Retinal pigment epithelial cell (primary cell): ENCODE measurements at places on chromosomes 11 and 22.

DNA sequence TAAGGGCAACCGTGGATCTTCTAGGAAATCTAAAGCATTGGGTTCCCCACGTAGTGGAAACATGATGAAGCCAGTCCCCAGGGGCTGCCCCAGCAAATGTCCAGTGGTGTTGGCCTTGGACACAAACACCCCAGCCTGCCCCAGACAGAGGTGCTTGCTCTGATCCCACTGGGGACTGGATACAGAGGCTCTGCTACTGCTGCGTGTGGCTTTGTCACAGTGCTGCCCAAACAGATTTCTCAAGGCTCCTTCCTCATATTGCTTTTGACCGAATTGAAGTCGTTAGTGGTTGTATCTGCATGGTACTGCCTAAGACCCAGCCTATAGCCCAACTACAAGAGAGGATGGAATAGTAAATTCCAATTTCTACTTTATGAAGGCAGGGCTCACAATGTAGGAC lies 40.1 kb upstream of the CD44 start:
- DNase-seq, result no peak

GRCh38 chr11:72409458-72409857 lies 24.9 kb downstream of the CLPB start:
- DNase-seq, result no peak

DNA sequence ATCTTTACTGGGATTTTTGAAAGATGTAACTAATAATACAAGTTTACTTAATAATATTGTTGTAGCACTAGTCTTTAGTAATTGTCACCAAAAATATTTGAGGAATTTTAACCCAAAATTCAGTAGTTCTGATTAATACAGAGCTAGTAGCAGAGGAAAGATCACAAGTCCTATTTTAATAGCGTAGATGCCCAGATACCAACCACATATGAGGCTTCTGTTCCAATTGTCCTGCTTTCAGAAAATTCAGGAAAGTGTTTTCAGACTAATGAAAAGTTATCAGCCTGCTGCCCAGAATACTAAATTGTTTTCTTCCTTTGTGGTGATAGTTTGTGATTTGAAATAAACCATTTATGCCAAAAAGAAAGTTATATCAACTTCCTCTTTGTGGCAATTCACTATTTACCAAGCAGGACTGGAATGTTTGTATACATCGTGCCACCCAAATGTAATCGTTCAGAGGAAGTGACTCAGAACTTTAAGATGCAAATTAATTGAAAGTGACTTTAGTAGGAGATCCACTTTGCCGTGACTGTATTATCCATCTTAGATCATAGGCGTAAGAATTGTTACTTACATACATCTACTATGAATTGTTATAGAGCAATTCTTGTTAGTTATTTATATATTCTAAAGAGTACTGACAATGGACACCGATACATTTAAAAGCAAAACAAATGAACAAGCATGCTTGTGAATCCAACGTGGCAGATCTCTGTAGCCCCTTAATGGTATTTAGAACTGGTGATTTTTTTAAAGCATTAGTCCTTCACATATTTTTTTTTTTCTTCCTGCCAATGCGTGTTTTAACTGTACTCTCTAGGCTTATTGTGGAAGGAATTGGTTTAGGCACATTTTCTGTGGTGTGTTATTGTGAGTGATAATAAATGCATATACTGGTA lies 231.0 kb downstream of the DDX10 start:
- no peak for DNase-seq

DNA sequence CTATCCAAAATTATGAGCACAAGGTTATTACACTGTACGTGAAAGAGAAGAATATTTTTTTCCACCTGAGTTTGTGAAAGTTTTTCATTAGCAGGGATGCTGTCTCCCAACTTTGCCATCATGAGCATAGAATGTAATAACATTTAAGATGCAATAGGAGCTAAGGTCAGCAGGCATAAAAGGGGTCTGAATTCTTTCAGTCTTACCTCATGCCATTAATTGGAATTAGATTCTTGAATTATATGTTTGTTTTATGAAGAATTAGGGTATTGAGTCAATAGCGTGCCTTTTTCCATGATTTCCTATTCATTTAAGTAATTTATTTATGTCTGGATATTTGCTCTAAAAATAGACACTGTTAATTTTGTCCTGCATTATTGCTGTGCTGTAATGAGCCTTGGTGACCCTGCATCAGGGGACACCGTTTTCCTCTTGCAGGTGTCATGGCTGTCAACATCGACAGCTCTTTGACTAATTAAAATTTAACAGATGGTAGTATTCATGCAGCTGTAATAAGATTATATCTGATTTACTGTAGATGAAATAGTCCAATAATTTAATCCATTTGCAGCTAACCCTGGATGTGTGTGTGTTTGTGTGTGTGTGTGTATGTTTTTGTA lies 637.5 kb downstream of the NELL1 start:
- no peak for DNase-seq

DNA sequence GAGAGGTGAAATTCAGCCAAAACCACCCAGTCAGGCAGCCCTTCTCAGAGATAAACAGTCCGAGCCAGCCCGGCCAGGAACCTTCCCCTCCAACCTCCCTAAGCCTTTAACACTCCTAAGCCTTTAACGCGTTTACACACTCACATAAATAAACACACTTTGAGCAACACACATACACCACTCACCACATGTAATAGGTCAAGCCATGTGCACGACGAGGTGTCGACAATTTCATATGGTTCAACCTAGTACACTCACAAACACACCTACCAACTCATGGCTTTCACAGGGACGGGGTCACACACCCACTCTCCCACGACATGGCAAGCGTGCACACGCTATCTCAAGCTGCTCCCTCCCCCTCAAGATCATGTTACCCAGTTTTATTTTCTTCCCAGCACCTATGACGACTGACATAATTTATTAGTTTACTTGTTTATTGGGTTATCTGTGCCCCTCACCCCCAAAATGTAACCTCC lies 15.5 kb downstream of the SLC43A1 start:
- DNase-seq, result no peak

DNA sequence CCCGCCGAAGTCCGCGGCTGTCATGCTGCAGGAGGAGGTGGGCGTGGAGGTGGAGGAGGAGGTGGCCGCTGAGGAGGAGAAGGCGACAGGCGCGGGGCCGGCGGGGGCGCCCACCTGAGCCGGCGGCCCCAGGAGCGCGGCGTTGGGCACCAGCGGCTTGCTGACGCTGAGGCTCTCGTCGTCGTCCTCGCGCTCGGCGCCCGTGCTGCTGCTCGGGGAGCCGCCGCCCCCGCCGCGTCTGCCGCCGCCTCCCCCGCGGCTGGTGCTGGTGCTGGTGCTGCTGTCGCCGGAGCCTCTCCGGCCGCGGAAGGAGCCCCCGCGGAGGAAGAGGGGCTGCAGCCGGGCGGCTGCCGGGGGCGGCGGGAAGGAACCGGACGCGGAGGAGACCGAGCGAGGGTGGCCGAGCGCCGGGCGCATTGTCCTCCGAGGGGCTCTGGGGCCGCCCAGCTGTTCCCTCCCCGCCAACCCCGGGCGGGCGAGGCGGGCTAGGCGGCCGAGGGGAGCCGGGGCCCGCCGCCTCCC lies 388 bp downstream of the TMEM121B start:
- no peak for DNase-seq

- DNase-seq, result peak; percentile 73
Measured at GRCh38 chr11:120547316-120547715, 35.8 kb downstream of the GRIK4 start.

GRCh38 chr11:134014511-134014910 lies 54.4 kb upstream of the JAM3 start:
- DNase-seq, result no peak

GRCh38 chr11:131616481-131617140 lies 246.2 kb downstream of the NTM start:
- no peak for DNase-seq

- no peak for DNase-seq
Measured at GRCh38 chr11:57764566-57764965, 3.0 kb downstream of the CTNND1 start.

- DNase-seq, result no peak
Measured at GRCh38 chr11:125074511-125075241, 11.6 kb downstream of the SLC37A2 start.

DNA sequence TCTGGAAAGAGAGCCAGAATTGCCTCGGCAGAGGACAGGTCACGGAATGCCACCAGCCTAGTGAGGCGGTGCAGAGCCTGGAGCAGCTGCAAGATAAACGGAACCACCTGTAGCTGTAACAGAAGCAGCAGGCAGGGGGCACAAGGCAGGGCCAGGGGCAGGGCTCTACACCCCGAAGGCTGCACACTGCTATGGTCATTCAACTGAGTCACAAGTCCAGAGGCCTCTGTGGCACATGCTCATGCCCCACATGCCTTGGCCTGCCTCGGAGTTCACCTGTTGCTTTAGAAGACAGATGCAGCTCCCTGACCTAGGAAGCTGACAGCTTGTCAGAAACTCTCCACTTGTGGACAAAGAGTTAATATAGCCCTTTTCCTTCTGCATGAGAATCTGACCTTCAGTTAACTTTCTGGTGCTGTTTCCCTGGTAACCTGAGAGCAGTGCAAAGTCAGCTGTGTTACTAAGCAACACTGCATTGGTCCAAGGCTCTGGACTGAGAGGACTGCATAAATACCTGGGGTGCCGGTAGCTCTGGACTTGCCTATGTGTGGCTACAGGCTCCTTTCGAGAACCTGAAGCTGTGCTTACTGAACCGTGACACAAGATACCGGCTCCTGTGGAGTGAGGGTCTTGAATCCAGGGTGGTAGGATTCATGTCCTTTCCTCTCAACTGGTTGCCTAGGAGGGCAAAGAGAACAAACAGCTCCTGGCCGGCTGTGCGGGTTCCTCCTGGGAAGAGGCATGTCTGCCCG lies 10.5 kb downstream of the COMMD9 start:
- DNase-seq, result no peak

- DNase-seq, result no peak
Measured at GRCh38 chr11:119664063-119664572, 64.9 kb downstream of the NECTIN1 start.

- no peak for DNase-seq
Measured at GRCh38 chr11:9017773-9018172, 14.0 kb upstream of the NRIP3 start.

DNA sequence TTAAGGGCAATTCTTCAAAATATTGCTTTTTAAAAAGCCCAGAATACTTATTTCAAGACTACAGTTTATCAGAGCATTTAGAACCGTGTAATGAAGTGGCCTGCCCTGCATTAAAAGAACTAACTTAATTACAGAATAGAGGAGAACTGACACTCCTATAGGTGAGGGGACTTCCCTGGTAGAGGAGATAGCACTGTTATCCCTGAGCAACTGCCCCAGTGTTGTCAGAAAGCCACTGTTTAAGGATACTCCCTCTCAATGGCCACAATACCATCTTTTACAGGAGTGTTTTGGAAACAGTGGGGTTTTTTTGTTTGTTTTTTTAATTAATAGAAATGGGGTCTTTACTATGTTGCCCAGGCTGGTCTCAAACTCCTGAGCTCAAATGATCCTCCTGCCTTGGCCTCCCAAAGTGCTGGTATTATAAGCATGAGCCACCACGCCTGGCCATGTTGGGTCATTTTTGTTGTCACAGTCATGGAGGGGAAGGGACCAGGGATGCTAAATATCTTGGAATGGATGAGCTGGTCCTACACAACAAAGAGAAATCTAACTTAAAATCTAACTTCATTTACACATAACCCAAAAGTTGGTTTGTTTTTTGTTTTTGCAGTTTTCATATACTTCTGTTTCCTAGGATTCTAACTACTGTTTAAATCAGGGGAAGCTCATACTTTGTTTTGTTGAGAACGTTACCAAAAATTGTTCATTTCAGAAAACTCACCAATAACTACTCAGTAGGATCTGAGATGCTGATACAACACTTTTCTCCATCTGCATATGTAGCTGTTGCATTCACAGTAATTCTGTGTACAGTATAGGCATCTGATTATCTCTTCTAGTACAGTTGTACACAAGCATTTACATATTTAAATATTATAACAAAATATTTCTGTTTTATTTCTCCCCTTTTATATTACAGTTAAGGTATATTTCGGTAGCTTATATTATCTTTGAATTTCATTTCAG lies 8.1 kb downstream of the RPL27A start:
- no peak for DNase-seq

DNA sequence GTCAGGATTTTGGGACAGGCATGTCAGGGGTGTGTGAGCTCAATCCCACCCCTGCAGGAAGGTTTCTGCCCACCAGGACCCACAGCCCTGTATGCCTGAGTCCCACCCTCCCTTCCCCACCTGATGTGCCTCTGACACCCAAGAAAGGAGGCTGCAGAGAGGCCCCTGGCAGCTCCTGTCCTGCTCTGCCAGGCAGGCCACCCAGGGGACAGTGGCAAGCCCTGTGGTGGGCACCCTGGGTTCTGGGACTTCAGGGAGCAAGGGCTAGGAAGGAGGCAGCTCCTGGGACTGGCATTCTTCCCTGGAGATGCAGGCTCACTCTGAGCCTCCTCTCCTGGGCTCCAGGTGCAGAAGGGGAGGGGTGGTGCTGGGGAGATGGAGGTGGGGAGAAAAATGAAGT lies 234.5 kb upstream of the B3GAT1 start:
- no peak for DNase-seq

- DNase-seq, result no peak
Measured at GRCh38 chr11:43012606-43013005, 299.2 kb upstream of the API5 start.

- peak; percentile 84 for DNase-seq
Measured at GRCh38 chr11:75313513-75314272, 37.8 kb downstream of the ARRB1 start.

- no peak for DNase-seq
Measured at GRCh38 chr11:64690235-64690634, 32.8 kb downstream of the NRXN2 start.

DNA sequence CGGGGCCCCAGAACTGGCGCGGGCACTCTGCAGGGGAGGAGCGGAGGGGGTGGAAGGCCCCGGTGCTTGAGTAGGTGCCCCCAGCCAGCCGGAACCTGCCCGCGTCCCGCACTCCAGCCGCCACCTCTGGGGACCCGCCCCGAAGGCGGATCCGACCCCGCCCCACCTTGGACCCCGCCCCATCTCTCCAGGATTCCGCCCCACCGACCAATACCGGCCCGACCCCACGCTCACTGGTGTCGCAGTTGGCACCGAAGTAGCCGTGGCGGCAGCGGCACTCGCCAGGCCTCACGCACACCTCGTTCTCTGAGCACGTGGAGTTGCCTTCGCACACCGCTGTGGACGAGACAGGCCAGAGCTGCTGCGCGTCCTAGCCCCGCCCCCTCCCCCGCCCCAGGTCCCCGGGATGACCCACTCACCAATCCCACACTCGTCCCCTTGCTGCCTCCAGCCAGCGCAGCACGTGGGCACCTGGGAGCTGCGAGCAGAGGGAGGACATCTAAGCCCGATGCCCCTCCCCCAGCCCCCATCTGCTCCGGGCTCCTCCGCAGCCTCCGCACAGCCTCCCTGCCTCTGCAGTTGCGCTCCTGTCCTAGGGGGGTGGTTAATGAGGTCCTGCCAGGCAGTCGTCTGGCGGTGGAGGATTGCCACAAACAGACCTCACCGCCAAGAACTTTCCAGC lies 6.0 kb downstream of the SCARF2 start:
- no peak for DNase-seq
